ENCODE measurements at places on chromosomes 11 and 22. TPM values are rescaled to one million over a fixed set of nuclear protein-coding genes. Genes with fewer than 3 reads are reported as not detected.

Gene SCN4B
- not detected for total RNA-seq

Gene SYT8
- total RNA-seq = not detected

Gene RASSF7
- 34.7 TPM for total RNA-seq

Gene WBP2NL
- total RNA-seq = not detected

Gene CYTH4
- 0.82 TPM for total RNA-seq

Gene OR51B5
- total RNA-seq = not detected

Gene KDM4E
- not detected for total RNA-seq

Gene SREBF2
- 24.4 TPM for total RNA-seq

Gene MS4A7
- total RNA-seq = not detected

Gene SGSM1
- total RNA-seq = 0.17 TPM

Gene BDNF
- 11.4 TPM for total RNA-seq

Gene PTPRCAP
- 0.34 TPM for total RNA-seq

Gene TRIM29
- total RNA-seq = 6.2 TPM

Gene C11orf97
- total RNA-seq = not detected

Gene GALNT18
- total RNA-seq = 18.7 TPM

Gene MPPED2
- total RNA-seq = not detected

Gene SSTR3
- not detected for total RNA-seq

Gene FADS1
- 141 TPM for total RNA-seq

Gene CDCA5
- 74.6 TPM for total RNA-seq

Data from A549 treated with CpdA at 1 μM for 4 hours (cell line).